Stimulated activated CD8-positive, alpha-beta memory T cell treated with anti-CD3 and anti-CD28 coated beads, Interleukin-12 subunit alpha, Interleukin-12 subunit beta, amount 100 ng/mL, for 1 hour (primary cell): ENCODE measurements at places on chromosomes 16 and 17.

DNA sequence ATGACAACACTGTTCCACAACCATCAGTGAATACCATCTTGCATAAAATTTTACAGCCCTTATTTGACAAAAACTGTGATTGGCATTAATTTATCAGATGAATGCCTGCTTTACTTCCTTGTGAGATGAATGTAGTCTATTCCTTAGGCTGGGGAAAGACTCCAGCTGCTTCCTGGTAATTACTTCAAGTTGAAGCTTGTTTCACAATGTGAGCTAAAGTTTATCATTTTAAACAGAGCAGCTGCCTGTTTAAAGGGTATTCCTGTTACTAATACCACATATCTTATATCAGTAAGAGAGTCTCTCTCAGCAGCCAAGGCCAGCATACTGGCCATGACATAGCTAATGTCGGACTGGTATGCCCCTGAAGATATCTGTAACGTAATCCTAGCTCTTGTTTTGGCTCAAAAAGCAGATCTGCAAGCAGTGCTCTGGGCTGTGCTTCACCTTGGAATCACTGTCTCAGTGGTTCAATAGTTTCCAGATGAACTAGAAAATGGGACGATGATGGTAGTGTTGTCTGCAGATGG, 13.2 kb upstream of the ARL2BP start:
- DNase-seq = no peak

- no peak for DNase-seq
Measured at GRCh38 chr16:28930652-28931051, 1.1 kb upstream of the CD19 start.

GRCh38 chr17:6352801-6353560, 81.9 kb downstream of the AIPL1 start:
- no peak for DNase-seq

- no peak for DNase-seq
Measured at GRCh38 chr16:10584981-10585438, 4.6 kb upstream of the EMP2 start.

- no peak for DNase-seq
Measured at GRCh38 chr16:79800016-79800608, 199.6 kb upstream of the MAF start.

- DNase-seq = no peak
Measured at GRCh38 chr17:72747501-72747900, 345.0 kb downstream of the SLC39A11 start.

- DNase-seq = no peak
Measured at GRCh38 chr17:34720760-34721159, 141.4 kb downstream of the TMEM132E start.

- DNase-seq = no peak
Measured at GRCh38 chr17:61511480-61512182, 59.4 kb downstream of the TBX4 start.

- no peak for DNase-seq
Measured at GRCh38 chr16:9092282-9092977, 986 bp downstream of the HAPSTR1 start.

GRCh38 chr17:81179220-81179619, 13.2 kb upstream of the AATK start:
- no peak for DNase-seq

DNA sequence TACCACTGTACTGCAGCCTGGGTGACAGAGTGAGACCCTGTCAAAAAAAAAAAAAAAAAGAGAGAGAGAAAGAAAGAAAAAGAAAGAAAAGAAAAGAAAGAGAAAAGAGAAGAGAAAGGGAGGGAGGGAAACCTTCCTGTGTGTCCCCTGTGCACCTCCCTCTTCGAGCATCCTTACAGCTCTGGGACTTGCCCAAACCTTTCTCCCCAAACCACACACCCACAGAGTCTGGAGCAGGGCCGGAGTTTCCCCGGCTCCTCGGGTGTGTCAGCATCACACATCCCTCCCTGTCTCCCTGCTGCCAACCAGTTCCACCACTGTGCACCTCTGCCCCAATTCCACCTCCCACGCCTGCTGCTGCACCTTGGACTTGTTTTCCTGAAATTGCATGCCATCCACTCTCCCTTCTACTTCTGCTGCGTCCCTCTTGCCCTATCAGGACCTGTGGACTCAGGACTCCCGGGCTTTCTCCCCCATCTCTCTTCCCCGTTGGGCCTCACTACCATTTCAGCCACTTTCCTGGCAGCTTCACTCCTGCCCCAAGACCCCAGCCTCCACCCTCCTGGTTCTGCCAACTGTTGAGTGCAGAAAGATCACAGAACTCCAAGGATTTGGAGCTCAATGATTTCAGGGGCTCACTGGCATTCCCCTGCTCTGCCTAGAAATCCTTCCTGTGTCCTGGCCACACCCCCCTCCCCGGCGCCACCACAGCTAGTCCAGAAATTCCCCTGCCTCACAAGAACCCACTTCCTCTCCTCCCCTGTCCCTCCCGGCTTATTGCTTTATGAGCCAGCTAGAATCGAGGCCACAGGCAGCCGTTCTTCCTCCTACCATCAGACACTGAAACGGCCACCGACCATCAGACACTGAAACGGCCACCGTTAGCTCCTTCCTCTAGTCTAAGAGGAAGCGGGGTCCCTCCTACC, 3.7 kb upstream of the CDK3 start:
- no peak for DNase-seq

- DNase-seq = no peak
Measured at GRCh38 chr16:1457489-1458245, 13.3 kb upstream of the CCDC154 start.

GRCh38 chr16:12504312-12504711, 299.4 kb downstream of the CPPED1 start:
- DNase-seq = no peak

GRCh38 chr16:30417529-30418349, 10.3 kb downstream of the ZNF771 start:
- peak; percentile 79 for DNase-seq
